Kidney (tissue), 22 donors: ENCODE measurements at places on chromosomes 4 and X.

GRCh38 chr4:177265729-177266128 lies 43.9 kb upstream of the NEIL3 start:
- no peak for DNase-seq

GRCh38 chrX:15391850-15392249 lies 7.6 kb upstream of the VEGFD start:
- DNase-seq, result no peak

- DNase-seq, result no peak
Measured at GRCh38 chr4:73803213-73803612, 33.3 kb upstream of the CXCL6 start.

- no peak for DNase-seq
Measured at GRCh38 chr4:26021417-26022345, 107.7 kb downstream of the SMIM20 start.

- no peak for DNase-seq
Measured at GRCh38 chr4:38466401-38466800, 197.6 kb upstream of the KLF3 start.

GRCh38 chr4:52825460-52826090 lies 36.5 kb upstream of the RASL11B start:
- DNase-seq, result no peak

DNA sequence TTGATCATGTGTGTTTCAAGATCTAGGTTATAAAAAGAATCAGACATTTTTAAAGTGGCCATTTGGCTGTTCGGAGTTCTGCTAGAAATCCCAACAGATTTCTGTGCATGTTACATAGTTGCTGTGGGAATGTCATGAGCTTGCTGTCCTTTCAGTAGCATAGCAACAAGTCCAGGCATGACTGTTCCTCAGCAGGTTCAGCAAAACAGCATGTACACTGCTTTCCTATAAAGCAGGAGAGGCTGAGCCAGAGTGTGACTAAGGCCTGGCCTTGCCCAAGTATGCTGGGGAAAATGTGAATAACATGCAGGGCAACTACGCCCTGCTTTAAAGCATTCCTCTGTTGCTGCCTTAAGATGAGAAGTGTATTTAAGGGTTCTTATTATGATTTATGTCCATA lies 217.1 kb upstream of the SMIM31 start:
- no peak for DNase-seq

- no peak for DNase-seq
Measured at GRCh38 chr4:100754751-100755150, 236.9 kb upstream of the EMCN start.

DNA sequence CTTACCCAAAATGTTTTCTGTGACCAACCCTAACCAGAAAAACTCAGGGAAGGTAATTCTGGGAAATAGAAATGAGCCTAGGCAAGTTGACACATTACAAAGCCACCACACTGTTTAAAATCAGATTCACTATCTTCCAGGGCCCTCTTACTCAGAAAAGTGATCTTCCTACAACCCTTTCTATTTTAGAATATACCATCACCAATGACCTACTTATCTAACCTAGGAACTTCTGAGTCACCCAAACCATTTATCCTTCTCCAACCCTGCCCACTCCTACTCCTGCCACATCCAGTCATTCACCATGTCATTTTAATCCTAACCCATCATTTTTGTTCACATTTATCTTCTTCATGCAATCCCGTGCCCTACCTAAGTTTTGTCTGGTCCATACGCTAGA lies 89.9 kb downstream of the FTHL17 start:
- DNase-seq, result no peak

DNA sequence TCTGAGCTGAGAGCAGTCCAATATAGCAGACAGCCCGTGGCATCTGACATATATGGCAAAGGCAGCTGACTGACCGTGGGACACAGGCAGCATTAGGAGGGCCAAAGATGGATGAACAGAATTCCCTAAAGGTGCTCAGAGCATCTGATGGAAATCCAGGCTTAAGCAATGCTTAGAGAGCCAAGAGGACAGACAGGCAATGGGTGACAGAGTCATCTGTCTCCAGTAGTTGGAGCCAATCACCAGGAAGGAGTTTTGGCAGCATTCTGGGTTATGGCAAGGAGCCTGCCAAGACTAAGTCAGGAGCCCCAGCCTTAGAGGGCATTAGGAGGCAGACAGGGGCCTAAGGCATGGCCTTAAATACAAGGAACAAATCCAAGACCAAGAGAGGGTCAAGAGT lies 153.3 kb upstream of the USP9X start:
- DNase-seq, result no peak

DNA sequence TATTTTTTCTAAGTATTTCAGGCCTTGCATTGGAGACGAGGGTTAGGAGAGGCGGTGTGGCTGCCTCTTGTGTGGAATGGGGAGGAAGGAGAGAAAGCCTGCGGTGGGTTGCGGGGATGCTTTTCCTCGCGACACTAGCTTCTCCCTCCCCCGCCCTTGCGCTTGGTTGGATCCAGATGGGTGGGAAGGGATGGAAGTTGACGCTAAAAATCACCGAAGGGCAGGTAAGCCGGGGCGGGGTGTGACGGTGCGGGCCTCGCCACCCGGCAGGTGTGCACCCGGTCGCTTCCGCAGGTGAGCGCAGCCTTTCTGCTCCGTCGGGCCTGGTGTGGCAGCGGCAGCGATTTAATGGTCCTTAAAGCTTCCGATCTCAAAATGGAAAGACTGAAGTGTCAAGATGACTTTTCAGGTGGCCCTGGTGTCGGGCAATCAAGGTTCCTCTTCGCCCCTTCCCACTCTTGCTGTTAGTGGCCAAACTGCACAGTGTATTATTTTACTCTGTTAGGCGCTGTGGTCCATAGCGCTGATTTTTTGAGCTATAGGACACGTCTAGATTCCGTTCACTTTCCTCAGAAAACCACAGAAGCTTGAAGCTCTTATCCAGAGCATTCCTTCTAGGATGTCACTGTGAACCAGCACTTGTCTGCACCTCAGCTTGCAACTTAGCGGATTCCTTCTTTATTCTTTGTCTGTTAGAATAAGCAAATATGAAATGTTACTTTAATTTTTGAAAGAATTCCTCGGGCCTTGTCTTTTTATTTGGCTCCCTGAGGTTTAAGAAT lies 765 bp downstream of the ENOPH1 start:
- DNase-seq, result no peak

- DNase-seq, result no peak
Measured at GRCh38 chrX:15207994-15208393, 61.9 kb downstream of the ASB9 start.

DNA sequence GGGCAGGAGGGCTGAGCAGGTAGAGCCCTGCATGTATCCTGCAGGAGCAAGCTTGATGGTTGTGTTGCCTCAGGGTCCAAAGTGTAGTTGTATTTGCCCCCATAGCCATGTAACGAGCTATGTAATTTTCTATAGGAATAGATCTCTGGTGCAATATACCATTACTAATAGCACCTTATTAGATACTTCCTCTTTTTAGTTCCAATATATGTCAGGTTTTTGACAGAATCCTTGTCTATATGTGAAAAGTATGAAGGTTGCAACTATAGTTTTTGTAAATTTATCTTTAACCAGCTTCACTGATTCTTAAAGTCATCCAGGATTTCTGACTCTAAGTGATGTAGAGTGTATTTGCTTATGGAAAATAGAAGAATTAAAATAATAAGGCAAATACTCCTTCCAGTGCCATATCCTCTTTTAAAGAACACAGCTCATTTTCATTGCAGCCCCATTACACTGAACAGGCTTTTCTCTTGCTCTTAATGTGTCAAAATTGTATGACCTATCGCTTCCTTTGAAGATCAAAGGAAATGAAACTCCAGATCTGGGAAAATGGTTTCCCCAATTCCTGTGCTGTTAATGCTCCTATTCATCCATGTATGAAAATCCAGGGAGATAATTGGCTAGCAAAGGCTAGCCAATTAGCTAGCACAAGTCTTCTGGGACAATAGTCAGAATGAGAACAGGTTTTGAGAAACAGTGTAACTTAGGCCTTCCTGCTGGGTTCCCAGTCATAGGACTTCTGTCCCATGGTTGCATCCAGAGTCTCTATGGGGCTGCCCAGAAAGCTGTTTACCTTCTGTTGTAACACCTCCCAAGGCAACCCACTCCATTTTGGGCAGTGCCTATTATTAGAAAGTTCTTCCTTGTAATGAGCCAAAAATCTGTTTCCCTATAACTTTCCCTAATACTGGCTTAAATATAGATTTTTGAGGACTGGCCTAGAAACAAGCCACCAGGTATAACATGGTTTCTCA lies 90.6 kb downstream of the TSPAN7 start:
- no peak for DNase-seq

GRCh38 chr4:54542540-54543041 lies 115.2 kb upstream of the KIT start:
- no peak for DNase-seq

DNA sequence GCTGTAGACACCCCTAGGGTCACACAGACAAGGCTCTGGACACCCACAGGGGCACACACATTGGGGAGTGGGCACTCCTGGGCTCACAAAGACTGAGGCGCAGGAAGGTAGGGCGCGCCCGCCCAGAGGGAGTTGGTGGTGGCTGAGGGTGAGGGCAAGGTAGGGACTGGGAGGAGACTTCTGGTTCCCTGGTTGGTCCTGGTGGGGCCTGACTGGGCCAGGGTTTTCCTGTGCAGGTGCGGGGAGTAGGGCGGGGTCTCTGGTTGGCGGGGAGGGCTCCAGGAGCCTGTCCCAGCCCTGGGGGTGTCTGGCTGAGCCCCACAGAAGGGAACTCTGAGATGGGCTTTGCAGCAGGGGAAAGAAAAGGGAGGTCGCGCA lies 6.7 kb upstream of the WAS start:
- DNase-seq, result no peak

DNA sequence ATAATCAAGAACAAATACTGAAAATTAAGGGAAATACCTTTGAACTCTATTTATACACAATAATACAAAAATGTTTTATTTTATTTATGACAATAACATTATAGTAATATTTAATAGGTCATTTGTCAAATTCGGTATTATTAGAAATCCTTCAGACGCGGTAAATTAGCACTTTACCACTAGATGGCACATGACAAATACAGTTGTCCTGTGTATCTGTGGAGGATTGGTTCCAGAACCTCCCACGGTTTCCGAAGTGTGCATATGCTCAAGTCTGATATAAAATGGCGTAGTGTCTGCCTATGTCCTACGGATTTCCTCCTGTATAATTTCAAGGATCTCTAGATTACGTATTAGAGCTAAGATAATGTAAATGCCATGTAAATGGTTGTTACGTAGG lies 8.1 kb upstream of the LINC00632 start:
- no peak for DNase-seq

- DNase-seq, result no peak
Measured at GRCh38 chr4:95850161-95850560, 10.3 kb downstream of the PDHA2 start.

GRCh38 chr4:97994765-97995465 lies 148.4 kb downstream of the STPG2 start:
- DNase-seq, result no peak

DNA sequence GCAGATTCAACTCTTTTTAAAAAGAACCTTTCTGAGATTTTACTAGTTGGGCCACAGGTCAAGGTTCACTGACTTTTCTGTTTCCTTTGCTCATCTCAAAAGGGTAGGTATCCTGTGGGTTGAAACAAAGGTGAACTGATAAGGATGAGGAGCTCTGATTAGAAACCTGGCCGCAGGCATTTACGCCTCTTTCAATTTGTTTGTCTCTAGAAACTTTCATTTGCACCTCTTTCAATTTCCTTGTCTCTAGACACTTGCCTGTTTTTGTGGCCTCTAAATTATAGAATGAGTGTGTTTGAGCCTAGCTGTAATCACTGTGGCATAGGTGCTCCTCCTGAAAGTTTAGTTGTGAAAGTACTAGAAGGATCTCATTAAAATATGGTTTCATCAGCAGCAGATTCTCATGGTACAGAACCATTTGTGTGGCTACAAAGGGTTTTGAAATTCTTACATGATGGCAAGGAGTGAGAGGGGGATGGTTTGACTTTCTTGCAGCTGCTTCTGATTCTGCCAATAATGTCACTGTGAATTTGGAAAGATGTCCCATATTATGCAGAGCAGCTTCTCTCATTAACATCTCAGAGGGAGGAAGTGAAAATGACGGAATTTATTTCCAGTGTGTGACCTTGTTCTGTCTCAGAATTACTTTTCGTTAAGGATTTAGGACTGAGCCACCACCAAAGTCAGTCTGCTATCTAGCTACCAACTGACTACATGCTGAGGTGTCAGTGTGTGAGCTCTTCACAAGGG lies 142.2 kb downstream of the SH2D1A start:
- no peak for DNase-seq

DNA sequence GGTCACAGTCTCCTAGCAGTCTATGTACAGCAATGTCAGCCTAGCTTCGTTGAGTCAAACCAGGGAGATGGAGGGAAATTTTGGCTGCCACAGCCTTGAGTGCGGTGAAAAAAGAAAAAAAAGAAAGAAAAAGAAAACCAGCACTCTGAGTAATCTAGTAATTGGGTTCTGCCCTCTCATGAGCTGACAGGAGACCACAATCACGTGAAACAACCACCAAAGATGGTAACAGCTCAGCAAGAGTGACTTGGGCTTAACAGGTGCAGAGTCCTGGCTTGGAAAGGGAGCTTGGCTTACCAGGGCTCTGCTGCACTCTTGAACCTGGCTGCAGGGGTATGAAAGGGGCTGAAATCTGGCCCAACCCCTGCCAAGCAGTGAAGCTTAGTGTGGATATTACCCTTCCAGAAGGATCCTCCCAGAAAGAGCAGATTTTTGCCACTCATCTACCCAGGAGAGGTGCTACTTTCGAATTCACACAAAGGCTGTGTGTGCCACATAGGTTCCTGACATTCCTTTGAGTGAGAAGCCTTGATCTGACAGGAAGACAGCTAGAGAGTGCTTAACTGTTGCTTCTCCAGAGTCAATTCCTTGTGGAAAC lies 350.3 kb downstream of the PTTG2 start:
- no peak for DNase-seq

- DNase-seq, result no peak
Measured at GRCh38 chr4:54098375-54098774, 1.6 kb upstream of the GSX2 start.

- DNase-seq, result no peak
Measured at GRCh38 chr4:152850377-152850776, 70.6 kb downstream of the ARFIP1 start.

- peak; percentile 69 for DNase-seq
Measured at GRCh38 chrX:19886883-19887531, 393 bp downstream of the SH3KBP1 start.

GRCh38 chr4:108149588-108150380 lies 18.9 kb downstream of the LEF1 start:
- DNase-seq, result no peak

DNA sequence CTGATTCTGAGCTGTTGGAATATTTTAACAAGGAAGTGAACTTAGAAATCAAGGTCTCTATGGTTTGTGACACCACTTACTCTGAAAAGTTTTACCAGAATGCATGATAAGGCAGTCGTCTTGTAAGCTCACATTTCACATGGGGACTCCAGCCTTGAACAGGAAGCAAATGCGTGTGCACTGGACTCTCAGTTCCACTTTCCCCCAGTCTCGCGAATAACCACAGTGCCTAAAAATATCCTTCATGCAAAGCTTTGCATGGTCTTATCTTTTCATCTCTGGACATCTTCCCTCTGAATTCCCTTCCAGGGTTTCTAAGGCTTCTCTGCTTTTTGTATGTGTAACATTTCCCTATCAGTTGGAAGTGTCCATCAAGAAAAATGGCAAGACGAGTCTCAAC lies 581.8 kb downstream of the NLGN4X start:
- no peak for DNase-seq
